ENCODE measurements at places on chromosomes 12 and 14.

- no peak for DNase-seq
Measured at GRCh38 chr12:9180810-9181209, 27.4 kb downstream of the PZP start.

DNA sequence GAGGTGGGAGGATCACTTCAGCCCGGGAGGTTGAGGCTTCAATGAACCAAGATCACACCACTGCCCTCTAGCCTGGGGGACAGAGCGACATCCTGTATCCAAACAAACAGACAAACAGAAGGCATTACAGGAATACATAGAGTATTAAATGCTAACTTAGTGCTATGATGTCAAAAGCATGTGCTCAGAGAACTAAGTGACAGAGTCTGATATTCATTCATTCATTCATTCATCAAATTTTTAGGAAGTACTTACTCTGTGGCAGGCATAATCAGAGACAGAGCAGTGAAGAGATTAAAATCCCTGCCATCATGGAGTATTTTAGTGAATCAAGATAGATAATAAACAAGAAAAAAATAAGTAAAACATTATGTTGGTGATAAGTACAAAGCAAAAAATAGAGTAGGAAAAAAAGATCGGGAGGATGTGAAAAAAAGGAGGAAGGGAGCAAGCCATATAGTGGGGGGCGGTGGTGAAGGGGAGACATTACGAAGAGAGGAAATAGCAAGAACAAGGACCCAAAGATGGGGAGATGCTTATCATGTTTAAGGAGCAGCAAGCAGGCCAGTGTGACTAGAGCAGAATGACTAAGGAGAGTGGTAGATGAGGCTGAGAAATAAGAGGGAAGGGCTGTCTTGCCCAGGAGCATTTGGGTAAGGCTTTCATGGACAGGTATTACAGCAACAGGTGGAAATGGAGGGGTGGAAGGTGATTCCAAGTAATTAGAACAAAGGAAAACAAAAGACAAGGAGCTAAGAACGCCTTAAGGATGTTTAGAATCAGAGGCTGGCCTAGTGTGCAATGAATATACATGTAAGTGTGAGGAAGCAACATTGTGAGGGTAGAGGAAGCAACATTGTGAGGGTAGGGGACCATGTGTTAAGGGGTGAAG, 2.8 kb downstream of the MAP4K5 start:
- DNase-seq: no peak

DNA sequence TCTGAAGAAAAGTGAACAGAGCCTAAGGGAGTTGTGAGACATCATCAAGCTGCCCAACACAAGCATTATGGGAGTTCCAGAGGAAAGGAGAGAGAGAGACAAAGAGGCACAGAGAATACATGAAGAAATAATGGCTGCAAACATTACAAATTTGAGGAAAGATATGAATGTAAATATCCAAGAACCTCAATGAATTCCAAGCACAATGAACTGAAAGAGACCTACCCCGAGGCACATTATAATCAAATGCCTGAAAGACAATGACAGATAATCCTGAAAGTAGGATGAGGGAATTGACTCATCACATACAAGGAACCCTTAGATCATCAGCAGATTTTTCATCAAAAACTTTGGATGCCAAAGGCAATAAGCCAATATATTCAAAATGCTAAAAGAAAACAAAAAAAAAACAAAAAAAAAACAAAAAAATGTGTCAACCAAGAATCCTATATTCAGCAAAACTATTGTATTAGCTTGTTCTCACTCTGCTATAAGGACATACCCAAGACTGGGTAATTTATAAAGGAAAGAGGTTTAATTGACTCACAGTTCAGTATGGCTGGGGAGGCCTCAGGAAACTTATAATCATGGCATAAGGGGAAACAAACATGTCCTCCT, 37.8 kb downstream of the BCL2L14 start:
- no peak for DNase-seq

GRCh38 chr12:7161811-7162210, 27.7 kb upstream of the PEX5 start:
- DNase-seq: no peak

GRCh38 chr12:56897844-56898361, 36.3 kb downstream of the SDR9C7 start:
- DNase-seq: no peak

DNA sequence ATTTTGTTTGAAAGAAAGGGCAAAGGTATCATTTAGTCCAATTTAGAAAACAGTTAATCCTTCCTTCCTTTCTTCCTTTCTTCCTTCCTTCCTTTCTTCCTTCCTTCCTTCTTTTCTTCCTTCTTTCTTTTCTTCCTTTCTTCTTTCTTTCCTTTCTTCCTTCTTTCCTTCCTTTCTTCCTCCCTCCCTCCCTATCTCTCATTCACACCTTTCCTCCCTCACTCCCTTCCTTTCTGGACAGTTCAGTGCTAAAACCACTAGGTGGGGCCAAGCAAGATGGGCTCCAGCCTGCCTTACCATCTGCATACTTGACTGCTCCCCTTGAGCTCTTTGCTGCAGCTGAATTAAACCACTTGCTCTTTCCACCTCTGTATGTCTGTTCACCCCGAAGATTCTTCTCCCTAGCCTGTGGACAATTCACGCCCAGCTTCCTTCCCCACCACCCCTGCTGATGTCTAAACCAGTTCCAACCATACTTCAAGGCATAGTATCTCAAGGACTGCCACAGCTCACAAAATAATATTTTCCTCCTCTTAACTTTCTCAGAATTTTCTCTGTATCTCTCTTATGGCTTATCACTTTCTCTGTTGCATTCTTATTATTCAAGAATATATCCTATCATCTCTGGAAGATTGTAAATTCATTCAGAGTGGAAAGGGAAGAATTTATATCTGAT, 78.0 kb downstream of the DBX2 start:
- DNase-seq: peak; percentile 3

GRCh38 chr14:61751475-61751989, 10.7 kb upstream of the SNAPC1 start:
- DNase-seq: no peak

DNA sequence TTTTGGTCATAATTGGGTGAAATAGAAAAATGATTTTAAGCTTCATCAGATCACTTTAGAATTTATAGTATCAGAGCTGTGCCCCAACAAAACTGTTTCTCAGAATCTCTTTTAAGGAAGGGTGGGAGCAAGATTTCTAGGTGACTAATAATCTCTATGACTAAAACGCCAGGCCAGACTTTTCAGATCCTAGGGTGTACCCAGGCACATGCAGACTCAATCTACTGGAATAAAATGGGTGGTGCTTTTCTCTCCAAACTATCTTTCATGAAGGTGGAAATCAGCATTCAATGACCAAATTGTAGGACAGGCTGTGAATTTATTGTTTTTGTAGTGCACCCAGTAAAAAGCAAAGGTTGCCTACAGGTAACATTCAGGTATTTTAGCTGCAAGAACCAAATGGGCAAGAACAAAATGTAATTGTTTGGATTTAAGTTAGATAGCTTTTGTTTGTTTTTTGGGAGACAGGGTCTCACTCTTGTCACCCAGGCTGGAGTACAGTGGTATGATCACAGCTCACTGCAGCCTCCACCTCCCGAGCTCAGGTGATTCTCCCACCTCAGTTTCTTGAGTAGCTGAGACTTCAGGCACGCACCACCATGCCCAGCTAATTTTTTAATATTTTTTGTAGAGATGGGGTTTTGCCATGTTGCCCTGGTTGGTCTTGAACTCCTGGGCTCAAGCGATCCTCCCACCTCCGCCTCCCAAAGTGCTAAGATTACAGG, 49.5 kb downstream of the PPP2R5C start:
- DNase-seq: no peak

DNA sequence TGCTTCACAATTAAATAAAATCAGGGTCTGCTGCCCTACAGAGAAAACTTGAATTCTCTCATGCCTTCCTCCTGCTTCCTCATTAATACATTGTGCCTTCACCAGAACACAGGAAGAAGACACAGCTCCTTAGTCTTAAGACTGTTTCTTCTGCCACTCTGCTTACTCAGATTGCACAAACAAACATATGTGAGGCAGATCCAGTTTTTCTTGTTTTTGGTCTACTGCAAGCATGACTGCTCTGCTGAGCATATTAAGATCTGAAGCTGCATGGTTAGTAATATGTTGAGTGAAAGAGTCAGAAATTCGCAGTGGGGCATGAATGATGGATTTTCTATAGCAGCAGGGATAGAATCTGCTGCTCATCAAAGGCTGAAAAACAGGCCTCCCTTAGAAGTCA, 321.1 kb upstream of the STXBP6 start:
- no peak for DNase-seq

GRCh38 chr14:68328509-68328908, 464.4 kb downstream of the ZFP36L1 start:
- no peak for DNase-seq
